Dermis microvascular lymphatic vessel endothelial cell (primary cell): ENCODE measurements at places on chromosomes 3 and 15. TPM values are rescaled to one million over a fixed set of nuclear protein-coding genes. Genes with fewer than 3 reads are reported as not detected.

GRCh38 chr3:132237652-132238032, 79.6 kb upstream of the ACP3 start:
- no peak for DNase-seq

DNA sequence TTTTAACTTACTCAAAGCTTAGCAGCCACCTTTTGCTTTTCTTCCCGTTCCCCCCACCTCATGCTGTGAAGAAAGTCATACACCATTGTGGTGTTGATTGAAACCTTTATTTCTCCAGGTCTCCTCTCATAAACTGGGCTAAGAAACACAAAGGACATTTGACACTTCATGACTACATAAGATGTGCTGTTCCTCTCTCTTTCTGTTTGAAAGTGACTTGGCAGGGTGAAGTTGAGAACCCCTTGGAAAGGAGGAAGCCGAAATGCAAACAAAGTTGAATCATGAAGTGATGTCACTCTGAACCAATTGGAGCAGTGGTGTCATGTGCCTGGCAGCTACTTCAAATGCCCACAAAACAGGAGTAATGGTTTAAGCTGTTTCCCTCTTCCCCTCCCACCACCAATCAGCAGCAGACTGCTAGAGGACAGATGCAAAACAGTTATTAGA, 174.7 kb downstream of the IGF1R start:
- peak; percentile 40 for DNase-seq

GRCh38 chr15:79881254-79881653, 15.6 kb downstream of the MTHFS start:
- peak; percentile 24 for DNase-seq

DNA sequence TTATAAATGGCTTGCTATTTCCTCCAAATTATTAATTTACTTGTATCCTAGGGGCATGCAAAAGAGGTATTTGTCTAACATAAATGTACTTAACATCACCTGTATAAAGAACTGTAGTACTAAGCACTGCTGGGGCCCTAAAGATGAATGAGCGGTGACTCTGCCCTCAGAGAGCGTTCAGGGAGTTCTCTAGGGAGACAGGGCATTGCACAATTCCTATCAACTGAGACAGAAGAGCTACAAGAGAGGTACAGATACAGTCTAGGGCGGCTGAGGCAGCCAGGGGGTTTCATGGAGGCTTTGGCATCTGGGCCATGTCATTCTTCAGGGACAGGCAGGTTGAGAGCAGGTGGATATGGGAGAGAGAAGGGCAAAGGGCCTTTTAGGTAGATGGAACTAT, 39.9 kb upstream of the PARL start:
- no peak for DNase-seq

DNA sequence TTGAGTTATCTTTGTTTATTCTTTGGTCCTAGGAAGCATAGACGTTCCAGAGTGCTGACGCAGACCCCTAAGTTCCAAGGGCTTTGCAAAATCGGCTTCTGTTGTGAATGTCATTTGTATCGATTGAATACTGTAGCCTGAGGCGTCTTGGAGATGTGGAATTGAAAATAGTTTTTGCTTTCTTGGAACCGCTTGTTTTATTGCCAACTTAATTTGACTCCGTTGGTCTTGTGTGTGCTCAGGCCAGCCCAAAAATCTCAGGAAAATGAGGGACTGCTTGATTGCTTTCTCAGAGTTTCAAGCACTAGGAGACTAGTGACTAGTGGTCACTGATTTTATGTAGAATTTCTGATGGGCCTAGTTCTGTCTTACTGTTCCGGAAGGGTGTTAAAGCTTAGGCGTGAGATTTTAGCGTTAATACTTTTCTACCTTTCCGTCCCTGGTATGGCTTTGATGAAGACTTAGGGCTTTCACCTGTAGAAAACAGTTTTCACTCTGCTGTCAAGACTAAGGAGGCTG, 263 bp upstream of the UTS2B start:
- DNase-seq = no peak

GRCh38 chr3:128007033-128007424, 45.2 kb upstream of the SEC61A1 start:
- no peak for DNase-seq

- peak; percentile 96 for DNase-seq
Measured at GRCh38 chr3:195151866-195152541, 119.0 kb downstream of the XXYLT1 start.

GRCh38 chr3:57176045-57176444, 10.9 kb upstream of the IL17RD start:
- DNase-seq = no peak

DNA sequence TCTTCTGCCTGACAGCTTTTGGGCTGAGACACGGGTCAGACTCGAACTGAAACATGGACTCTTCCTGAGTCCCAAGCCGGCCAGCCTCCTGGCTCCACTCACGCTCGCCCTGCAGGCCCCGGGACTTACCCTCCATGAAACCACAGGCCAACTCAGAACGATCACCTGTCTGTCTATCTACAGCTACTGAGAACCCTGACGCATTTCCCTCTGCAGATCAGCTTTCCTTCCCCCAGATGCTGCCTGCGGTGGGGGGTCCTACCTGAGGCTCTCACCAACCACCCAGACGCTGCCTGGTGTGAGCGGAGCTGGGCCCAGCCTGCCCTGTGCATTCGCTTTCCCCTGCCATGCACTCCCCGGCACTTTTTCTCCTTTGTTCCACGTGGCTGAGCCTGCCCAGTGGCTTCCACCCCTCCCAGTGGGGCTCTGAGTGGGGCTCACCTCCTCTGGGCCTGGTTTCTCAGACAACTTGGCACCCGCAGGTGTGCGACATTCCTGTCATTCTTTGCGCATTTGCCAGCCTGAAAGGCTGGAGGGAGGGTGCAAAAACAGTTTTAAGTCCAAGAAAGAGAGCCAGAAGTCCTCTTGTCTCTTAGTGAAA, 60.2 kb downstream of the PLXNA1 start:
- DNase-seq = no peak

The WNT5A gene
- 0.77 and 5.8 TPM in 2 replicates for total RNA-seq

The RTP4 gene
- 1.3 and 5.2 TPM in 2 replicates for total RNA-seq

The SERP1 gene
- 97.2 and 130 TPM in 2 replicates for total RNA-seq

The MAP1A gene
- total RNA-seq = under 0.01 and 0.13 TPM in 2 replicates

The SLC7A14 gene
- under 0.01 and 0.13 TPM in 2 replicates for total RNA-seq

The AQP9 gene
- not detected in 2 replicates for total RNA-seq

The FAM3D gene
- 0.13 and 0.26 TPM in 2 replicates for total RNA-seq

The CFAP100 gene
- not detected in 2 replicates for total RNA-seq

The MKRN3 gene
- under 0.01 TPM in 1 of 2 replicates, not detected in the other for total RNA-seq

The SNTN gene
- total RNA-seq = not detected in 2 replicates
